ENCODE measurements at places on chromosomes 6 and 20. TPM values are rescaled to one million over a fixed set of nuclear protein-coding genes. Genes with fewer than 3 reads are reported as not detected.

ANKEF1 gene
- 1.3 TPM for total RNA-seq

TMEM170B gene
- 8.2 TPM for total RNA-seq

DNA sequence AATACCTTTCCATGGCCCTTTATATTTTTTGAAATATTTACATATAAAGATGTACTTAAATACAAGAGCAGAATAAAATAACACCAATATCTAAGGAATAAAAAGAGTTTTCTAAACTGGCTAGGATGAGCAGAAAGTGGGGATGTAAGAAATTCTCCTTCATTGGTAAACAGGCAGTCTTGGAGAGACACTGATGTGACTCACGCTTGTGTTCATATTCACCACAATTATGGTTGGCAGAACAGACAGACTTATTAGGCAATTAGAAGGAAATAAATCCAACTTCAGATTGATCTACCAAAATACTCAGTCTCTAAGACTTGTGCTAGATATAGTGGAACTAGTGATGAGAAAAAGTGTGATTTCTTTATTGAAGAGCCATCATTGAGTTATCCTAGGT lies 463.7 kb downstream of the CDC5L start:
- ATAC-seq = peak; percentile 70

DNA sequence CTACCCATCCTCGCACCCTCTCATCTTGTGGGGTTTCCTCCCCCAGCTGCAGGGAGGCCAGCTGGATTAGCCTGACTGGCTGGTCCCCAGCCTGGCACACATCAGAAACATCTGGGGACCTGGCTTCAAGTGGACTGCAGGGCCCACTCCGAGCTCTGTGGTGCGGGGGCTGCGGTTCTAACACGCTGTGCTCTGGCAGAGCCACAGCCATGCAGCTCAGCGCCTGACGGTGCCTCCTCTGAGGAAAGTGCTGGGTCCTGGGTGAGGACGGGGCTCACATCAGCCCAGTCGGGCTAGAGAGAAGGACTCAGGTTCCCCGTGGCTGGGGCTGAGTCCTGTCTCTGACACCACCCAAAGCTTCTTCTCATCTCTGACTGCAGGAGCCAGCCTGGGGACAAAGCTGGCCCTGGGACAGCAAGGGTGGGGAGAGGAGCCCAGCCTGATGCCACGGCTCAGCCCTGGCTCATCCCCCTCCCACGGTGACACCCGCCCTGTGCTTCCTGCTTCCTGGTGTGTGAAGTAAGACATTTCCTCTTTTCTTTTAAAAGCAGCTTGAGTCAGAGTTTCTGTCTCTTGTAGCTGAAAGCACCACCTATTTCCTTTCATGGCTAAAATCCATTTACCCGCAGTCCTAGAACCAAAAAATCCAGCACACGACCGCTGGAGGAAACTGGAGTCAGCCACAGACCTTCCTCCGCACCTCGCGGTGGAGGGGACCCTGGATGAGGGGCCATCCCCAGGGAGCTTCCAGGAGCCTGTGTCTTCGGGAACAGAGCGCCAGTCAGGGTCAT lies 127.4 kb upstream of the AFDN start:
- peak; percentile 89 for ATAC-seq

DNA sequence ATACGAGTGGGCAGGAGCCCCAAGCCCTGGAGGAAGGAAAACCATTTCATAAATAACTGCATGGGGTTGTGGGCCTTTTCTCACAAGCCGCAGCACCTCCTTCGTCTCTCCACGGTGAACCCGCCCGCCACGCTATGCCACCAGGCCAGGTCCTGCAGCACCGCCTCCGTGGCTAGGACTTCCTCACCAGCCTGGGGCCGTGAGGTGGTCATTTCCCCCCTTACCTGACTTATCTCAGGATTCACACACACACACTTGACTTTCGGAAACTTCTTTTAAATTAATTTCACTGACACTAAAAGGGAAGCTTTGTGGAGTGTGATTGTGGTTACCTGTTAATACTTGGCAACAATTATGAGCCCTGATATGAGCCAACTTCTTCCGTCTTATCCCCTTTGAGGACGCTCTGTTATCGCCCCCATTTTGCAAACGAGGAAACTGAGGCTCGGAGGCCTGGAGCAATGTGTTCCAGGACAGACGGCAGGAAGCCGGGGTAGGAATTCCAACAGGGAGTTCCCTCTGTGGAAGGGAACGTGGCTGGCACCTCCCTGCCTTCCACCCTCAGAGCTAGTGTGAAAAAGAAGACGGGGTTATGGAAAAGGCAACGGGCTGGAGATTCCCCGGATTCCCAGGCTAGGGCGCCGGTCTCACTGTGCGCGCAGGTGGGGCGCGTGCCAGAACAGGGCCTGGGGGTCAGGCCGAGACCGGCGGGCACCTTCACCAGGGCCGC lies 817 bp upstream of the SLCO4A1 start:
- ATAC-seq = no peak

Measured in gastroesophageal sphincter (tissue), 4 donors.